Activated CD4-positive, alpha-beta memory T cell treated with anti-CD3 and anti-CD28 coated beads, Interleukin-2, amount 10 ng/mL, durations not matched to agents 7 days and 5 days (primary cell): ENCODE measurements at places on chromosomes 12 and 14.

DNA sequence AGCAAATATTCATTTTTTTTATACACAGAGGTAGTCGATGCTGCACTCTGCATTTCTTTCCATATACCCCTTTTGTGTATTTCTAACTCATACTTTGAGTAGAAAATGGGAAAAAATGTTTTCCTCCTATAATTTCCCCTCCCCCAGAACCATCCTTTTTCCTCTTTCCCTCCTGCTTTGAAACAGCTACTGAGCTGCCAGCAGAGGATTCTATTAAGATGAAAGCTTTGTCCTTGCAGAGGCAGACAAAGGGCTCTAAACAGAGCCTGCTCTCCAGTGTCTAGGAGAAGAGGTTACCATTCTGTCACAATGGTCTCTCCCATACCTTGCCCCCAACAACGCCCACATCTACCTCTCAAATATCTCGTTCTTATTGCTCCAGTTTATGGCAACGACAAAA, 74.6 kb upstream of the OSBPL8 start:
- no peak for DNase-seq

GRCh38 chr12:68431786-68432185, 99.6 kb upstream of the MDM1 start:
- no peak for DNase-seq

DNA sequence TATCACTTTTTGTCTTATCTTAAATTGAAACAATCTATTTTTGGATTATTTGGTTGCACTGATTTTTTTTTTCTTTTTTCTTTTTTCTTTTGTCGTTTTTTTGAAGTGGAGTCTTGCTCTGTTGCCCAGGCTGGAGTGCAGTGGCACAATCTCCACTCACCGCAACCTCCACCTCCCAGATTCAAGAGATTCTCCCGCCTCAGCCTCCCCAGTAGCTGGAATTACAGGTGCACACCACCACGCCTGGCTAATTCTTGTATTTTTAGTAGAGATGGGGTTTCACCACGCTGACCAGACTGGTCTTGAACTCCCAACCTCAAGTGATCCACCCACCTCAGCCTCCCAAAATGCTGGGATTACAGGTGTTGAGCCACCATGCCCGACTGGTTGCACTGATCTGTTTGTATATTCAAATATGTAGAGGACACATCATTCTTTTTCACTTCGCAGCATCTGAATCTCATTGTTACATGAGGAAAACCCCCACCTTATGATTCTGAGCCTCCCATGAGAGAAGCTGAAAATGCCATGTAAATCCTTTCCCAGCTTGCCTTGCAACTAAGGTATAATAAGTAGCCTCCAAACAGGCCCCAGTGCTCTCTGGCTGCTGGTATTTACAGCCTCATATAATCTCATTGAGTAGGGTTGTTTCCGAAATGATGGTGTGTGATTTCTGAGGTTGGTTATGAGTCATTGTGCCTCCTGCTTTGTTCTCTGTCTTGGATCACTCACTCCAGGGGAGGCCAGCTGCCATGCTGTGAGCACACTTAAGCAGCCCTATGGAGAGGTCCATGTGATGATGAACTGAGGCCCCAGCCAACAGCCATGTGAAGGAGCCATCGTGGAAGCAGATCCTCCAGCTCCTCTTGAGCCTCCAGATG, 5.2 kb upstream of the HSP90B1 start:
- DNase-seq = peak; percentile 55

- no peak for DNase-seq
Observed at GRCh38 chr12:82959821-82960220, 273.1 kb downstream of the TMTC2 start.

GRCh38 chr12:113244047-113244460, 22.8 kb downstream of the TPCN1 start:
- no peak for DNase-seq

DNA sequence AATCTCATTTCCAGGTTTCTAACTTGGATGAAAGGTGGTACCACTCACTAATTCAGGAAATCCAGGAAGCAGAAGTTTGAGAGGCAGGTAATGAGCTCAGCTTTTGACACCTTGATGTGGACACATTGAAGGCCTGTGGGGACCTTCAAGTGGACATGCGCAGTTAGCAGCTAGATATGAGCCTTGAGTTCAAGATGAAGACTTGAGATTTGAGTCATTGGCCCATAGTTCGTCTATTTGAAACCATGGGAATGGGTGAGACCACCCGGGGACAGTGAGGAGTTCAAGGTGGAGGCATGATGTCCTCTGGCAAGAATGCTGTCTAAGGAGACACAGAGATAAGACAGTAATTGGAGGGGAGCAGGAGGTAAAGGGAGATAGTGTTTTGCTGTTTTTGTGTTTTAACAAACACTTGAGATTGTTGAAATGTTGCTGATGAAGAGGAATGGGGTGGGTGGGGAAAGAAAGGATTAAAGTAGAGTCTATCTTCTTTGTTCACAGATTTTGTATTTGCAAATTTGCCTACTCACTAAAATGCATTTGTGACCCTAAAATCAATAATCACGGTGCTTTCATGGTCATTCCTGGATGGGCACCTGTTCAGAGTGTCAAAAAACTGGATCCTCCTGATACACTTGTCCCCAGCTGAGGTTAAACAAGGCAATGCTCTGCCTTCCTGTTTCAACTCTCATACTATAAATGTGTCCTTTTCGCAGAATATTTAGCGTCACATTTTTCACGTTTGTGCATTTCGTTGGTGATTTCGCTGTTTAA, 69.5 kb upstream of the PLXNC1 start:
- no peak for DNase-seq

- no peak for DNase-seq
Observed at GRCh38 chr14:71371711-71372396, 464.6 kb downstream of the PCNX1 start.

GRCh38 chr14:101127224-101127623, 223.7 kb upstream of the RTL1 start:
- DNase-seq = no peak

- no peak for DNase-seq
Observed at GRCh38 chr14:24513009-24513408, 4.9 kb upstream of the CMA1 start.

DNA sequence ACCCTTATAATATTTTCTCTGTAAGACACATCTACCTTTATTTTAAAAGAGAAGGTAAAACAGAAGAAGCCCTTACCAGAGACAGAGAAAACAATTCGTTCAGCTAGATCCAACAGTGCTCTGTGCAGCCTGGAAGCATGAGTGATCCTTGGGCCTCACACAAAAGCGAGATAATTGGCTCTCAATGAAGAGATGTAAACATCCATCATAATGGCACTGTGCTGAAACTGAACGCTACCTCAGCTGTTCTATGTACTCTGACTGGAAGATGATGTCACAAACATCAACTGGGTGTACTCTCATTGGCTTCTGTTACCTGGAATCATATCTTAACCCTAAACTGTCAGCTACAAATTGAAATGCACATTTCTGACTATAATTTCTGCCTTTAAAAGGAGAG, at the start of gene MGAT4C:
Gene MGAT4C, minus strand, starts transcription at position 229 of the 400 bp plus-strand sequence.
- DNase-seq = no peak

DNA sequence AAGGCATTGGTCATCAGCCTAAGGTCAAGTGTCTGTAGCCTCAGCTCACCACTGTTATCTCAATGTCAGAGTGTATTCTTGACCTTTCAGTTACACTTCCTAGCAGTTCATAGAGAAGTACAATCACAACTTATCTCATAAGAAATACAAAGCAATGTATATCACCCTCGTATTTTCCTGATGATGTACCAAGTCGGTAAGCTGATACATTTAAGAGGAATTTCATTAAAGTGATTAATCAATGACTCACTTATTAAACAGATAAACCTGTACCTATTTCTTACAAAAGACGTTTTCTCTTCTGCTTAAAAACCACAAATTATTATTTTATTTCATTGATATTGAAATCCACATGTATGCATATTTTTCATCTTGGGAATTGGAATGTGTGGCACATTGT, 3.9 kb upstream of the PRB3 start:
- DNase-seq = no peak

- no peak for DNase-seq
Observed at GRCh38 chr14:98103705-98104104, 1168.3 kb downstream of the BCL11B start.

DNA sequence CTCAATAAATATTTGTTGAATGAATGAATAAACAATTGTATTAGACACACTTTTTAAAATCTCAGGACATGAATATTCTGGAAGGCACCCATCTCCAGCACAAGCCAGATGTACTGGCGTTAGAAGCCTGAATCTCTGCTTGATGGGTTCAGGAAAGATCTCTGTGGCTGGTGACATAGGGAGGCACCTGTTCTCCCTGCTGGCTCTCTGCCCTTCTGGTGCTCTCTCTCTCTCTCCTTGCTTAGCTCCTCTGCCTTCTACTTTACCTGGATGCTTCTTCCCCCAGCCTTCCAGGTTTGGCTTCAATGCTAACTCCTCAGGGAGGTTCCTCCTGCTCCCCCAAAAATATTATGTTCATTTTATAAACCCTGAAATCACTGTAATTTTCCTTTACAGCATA, 1.5 kb downstream of the CYP46A1 start:
- no peak for DNase-seq

- DNase-seq = no peak
Observed at GRCh38 chr14:74961238-74961911, 6.0 kb upstream of the PGF start.

- DNase-seq = no peak
Observed at GRCh38 chr12:46349253-46349652, 23.3 kb downstream of the SLC38A2 start.

DNA sequence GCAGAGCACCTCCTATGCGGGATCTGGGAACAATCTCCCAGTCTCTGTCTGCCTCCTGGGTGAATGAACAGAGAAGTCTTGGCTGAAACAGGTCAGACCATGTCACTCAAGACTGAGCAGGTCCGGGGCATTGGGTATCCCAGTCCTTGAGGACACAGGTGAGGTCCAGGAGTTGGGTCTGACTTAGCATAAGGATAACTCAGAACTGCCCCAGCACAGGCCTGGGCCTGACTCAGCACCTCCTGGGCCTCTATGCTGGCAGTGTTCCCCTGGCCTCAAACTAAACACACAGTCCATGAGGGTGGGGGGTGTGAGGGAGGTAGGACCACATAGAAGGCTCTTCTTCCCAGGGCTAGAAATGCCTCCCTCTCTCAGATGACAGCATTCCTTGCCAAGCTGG, 1.5 kb upstream of the SDR9C7 start:
- DNase-seq = no peak

DNA sequence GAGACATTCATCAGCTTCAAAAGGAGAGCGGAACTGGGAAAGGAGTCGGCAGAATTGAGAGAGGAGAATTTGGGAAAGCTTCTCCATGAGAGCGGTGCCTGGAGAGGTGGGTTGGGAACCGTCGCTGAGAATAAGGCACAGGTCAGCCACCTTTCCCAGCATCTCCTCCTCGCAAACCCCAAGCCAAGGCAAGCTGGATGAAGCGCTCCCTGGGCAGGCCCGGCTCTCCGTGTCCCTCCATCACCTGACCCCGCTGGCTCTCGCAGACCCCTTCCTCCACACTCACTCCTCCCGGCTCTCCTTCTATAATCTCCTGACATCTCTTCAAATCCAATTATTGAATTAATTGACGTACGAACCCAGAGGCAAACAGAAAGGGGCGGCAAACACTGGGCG, 18.9 kb upstream of the ATP5MC2 start:
- DNase-seq = no peak

DNA sequence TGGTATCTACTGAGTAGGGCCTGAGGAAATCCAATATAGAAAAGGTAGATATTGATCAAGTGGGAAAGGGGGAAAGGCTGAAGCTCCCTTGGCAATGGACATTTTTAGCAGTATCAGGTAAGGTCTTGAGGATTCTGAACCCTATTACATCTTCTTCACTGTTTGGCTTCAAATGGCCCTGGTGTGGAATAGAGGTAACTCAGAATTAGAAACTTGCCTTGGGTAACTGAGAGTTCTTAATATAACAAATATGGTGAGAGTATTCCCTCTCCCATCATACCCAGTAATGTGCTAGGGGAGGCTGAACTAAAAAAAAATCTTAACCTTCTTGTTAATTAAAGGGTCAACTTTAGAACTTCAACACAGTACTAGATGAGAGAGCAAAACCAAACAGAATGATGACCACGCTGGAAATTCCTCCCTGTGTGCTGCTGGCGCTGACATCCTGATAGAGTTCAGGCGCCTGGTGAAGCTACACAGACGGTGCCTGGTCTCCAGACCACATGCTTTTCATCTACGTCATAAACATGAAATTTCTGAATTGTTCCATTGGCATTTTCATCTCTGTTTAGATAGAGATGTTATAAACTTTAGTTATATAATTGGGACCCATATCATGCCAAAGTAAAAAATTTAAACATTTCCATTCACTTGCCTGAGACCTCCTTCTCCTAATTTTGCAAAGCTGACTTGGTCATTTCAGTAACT, 128.3 kb downstream of the AKAP6 start:
- no peak for DNase-seq

GRCh38 chr12:9033265-9033887, 44.0 kb downstream of the KLRG1 start:
- DNase-seq = no peak

DNA sequence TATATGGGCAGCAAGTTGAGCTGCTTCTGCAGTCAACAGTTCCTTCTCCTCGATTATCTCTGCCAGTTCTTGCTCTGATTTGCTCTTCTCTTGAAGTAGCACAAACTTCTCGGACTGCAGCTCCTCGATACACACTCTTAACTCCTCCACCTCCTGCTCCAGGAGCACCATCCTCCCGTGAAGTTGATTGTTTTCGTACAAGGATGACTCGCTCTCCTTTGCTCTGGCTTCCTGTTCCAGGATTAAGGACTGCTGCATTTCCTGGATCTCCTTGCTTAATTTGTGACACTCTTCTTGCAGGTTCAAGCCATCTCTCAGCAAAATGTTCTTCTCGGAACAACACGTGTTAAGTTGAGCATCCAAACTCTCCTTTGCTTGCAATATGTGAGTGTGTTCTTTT, 56.2 kb upstream of the VPS33A start:
- no peak for DNase-seq

DNA sequence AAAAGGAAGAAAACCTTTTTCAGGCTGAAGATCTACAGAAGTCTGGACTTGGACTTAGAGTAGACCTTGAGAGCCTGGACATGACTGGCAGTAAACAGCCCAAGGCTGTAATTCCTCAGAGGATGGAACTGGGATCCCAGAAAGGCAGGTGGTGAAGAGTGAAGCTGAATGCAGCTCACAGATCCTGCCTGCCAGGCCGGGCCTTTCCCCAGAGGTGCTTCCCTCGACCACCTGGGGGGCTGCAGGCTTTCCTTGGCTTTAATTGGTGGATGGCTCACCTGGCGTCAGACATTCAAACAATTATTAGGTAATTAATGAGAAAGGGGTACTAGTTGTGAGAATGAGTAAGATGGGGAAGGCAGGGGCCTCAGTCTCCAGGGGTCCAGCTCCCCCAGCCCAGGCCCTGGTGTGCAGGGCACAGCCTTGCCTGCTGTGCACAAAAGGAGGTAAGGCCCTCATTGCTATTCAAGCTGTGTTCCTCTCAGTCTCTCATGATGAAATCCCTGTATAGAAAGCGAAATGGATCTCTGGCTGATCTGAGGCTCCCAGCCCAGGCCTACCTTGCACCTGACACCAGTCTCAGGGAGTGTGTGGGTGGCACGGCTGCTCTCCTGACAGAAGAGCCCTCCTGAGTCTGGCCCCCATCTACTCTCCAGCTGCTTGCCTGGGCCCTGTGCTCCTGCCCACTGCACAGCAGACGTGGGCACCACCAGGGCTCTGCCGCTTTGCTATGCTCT, 63.0 kb upstream of the TCL1A start:
- DNase-seq = no peak

- no peak for DNase-seq
Observed at GRCh38 chr12:89259821-89260220, 92.5 kb downstream of the DUSP6 start.
